Prostate gland (tissue), 2 donors: ENCODE measurements at places on chromosomes 7 and 10. TPM values are rescaled to one million over a fixed set of nuclear protein-coding genes. Genes with fewer than 3 reads are reported as not detected.

Gene GPR26
- not detected for total RNA-seq

Gene OPALIN
- total RNA-seq: not detected

Gene FAM24B
- 5.7 TPM for total RNA-seq

Gene CLEC2L
- total RNA-seq: 3.0 TPM

Gene ARHGEF5
- 22.7 TPM for total RNA-seq

Gene CALHM1
- not detected for total RNA-seq

- no peak for DNase-seq
Measured at GRCh38 chr7:155935005-155935557, 122.8 kb upstream of the SHH start.

DNA sequence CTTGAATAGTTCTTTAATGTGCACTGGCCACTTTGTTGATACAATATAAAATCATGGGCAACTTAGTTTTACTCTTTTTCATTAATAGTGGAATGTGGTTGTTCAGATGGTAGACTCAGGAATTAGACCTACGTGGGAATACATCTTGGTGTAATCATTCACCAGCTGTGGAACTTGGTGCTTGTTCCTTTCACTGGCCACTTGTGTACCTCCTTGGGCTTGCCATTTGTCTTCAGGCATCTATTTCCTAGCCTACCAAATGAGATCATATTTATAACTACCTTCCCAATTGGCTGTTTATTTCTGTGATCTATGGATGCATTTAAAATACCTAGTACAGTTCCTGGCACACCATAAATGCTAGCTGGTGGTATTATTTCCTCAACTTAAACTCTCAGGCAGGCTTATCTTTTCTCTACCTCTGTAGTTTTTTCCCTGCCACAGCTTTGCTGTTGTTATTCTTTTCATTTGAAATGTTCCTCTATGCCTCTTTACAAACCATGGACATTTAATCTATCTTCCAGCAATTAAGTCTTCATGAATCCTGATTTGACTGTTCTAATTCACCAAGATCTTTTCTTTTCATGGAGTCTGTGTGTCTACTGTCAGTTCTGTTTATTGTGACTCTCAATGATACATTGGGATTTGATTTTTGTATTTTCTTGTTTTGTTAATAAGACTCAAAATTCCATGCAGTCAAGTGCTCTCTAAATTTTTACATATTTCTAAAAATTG lies 113.0 kb downstream of the ADAM22 start:
- no peak for DNase-seq

DNA sequence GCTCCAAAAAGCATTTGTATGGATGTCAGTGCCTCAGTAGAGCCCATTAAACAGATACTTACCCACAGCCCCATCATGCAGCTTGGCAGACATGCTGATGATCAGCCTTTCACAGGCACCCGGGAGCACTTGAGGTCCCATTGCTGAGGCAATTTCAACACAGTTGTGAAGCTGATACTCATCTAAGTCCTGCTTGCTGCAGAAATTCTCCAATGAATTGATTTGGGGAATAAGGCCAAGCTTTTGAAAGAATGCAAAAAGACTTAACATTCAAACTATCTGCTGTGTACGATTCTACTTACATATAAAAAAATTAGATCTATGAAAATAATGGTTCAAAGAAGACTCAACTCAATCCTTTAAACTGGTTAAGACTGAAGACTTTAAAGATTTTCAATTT lies 60.5 kb downstream of the LAMB4 start:
- no peak for DNase-seq

DNA sequence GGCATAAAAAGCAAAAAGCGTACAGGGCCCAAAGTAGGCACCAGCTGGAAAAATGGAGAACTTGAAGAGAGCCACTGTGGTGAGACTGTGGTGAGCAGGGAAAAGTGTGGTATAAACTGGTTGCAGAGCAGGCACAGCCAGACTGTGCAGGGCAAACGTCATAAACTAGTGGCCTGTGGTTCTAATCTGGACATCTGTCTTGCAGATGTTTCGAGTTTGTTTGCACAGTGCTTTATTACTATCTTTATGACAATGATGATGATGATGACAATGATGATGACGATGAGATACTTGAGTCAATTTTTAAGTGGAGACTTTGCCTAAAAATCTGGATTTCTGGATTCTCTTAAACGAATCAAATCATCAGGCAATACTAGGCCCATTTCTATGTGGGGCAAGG lies 45.7 kb downstream of the SEMA3C start:
- no peak for DNase-seq

GRCh38 chr7:104625956-104626355 lies 297.6 kb downstream of the LHFPL3 start:
- no peak for DNase-seq

- no peak for DNase-seq
Measured at GRCh38 chr7:103521937-103522336, 75.9 kb upstream of the SLC26A5 start.

DNA sequence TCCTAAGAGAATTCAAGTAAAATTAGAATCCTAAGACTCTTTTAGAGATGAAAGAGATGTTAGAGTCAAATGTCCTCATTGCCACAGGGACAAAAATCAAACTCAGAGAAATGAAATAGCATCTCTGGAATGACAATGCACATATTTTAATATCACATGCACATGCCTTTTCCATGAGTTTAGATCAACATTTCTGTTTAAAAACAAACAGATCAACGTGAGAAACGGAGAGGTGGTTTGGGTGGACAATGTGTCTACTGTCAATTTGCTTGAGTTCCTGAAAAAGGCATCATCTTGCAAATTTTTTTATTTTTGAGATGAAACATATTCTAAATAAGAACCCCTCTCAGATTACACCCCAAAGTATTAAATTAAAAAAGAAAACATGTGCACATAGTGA lies 130.0 kb downstream of the CHRM2 start:
- no peak for DNase-seq

DNA sequence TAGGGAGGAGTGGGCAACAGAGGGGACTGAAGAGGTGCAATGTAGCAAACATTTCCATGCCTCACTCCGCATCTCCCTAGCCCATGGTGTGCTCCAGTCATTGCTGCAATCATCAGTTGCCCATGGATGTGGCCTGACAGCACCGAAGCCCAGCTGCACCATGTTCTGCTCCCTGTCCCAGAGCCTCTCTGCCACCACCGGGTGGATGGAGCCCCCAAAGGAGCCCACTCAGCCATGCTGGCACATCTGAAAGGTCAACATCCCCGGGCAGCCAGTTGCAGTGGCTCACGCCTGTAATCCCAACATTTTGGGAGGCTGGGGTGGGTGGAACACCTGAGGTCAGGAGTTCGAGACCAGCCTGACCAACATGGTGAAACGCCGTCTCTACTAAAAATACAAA lies 336.4 kb upstream of the ZMIZ1 start:
- no peak for DNase-seq

DNA sequence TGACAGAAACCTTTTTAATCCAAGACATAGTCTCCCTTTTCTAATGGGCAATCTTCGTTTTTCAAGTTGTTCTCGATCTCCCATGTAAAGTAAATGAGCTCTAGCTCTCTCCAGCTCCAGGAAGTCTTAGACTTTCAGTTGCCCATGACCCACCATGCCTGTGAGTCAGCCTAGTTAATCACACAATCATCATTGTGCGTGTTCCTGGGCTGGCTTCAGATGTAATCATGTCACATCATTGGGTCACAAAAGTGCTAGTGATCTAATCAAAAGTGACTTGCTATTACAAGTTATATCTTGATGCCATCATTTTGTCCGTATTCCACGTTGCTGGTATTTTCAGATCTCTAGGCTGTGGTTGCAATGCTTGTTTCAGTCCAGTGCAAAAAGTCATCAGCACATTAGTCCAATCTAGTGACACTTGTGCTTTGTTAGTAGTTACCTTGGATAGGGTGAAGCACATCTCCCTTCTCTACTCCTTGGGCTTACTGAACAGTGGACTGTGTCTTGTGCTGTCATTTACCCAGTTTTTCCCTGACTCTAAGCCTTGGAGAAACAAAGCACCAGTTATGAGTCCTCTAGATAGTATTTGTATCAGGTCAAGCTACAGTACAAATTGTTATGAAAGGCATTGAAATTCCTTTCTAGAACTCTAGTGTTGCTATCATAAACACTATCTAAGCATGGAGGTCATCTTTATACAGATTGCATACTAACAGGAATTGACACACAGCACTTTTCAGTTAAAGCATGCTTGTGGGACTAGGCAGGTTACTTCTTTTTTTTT lies 316.6 kb downstream of the GFRA1 start:
- DNase-seq: no peak

GRCh38 chr10:102040305-102041050 lies 15.5 kb downstream of the ARMH3 start:
- no peak for DNase-seq

DNA sequence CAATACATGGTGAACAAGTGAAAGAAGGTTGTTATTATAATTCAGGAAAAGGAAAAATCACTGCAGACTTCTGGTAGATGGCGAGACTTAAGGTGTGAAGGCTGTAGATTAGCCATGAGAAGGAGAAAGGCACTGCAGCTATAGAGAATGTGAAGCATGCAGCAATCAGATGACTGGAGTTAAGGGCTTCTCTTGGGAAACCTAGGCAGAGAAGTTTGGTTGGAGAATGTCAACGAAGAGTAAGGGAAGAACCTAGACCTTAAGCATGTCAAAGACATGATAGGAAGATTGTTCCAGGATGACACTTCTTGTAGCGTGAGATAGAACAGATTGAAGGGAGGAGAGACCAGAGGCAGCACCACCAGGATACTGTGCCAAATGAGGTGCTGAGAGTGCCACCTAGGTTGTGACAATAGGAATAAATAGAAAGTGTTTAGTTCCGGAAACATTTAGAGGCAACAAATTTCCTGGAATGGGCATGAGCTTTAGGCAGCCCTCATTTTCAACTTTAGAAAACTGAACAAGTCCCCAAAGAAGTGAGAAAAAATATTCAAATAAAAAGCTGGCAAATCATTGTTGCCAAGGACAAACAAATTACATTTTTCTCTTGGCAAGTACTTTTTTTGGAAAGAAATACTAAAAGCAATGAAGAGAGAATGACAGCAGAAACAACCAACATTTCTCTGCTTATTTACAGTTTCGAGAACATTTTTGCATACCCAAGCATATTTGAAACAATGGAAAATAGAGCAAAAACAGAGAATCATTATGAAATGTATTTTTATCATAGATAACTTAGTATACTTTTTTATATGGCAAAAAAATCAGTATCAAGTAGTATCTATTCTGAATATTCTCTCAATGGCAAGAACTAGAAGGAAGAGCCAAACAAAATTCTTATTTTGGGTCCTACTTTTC lies 4.9 kb downstream of the LRRC17 start:
- DNase-seq: no peak

DNA sequence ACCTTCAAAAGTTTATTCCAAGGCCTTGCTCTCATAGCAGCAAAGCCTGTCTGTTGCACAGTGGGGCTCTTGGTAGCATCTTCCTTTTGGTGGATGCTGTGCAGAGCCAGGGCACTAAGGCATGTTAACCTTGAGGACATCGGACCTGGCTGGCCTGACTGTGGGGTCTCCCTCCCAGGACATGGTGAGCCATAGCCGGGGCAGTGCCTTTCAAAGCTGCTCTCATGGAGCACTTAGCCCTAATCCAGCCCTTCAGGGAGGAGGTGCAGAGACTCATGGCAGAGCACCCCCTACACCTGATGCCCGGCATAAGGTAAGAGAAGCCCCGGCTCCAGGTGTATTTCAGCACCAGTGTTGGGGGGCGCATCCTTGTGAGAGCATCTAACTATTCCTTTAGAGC lies 941.4 kb upstream of the ZNF722 start:
- DNase-seq: no peak

GRCh38 chr10:97538411-97538810 lies 34.2 kb upstream of the ANKRD2 start:
- no peak for DNase-seq

DNA sequence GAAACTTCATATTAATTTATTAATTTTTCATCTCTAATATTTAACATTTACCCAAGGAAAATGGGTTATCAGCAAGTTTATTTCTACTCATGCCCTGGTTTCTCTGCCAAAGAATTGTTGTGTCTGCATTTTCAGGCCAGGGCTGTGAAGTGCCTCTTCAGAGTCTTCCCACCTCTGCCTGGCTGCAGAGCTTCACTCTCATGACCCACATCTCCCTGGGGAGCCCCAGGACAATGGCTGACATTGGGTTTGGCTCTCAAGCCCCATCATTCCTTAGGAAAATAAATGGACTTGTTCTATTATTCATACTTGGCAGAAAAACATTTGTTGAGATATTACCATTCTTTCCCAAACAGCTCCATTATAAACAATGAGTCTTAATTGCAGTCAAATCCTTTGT lies 30.3 kb downstream of the CACNA2D1 start:
- no peak for DNase-seq

- no peak for DNase-seq
Measured at GRCh38 chr7:265998-266850, 23.7 kb upstream of the FOXL3 start.

GRCh38 chr7:134483296-134483695 lies 24.4 kb upstream of the AKR1B1 start:
- DNase-seq: no peak

- no peak for DNase-seq
Measured at GRCh38 chr10:1361411-1362105, 305.4 kb downstream of the WDR37 start.

DNA sequence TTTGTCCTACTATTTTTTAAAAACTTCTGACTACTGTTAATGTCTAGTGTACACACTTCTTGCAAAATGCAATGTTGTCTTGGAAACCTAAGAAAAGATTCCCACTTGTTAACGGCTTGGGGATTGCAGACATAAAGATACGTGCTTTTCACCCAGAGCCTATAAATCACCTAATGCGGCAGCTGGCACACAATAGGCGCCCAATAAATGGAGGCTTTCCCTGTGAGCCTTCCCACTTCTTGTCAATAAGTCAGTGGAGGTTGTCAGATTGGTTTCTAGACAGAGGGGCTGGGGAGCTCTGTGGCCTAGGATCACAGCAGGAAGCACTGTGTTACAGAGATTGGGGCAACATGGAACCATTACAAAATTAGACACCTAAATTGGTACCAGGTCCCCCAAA lies 74.7 kb downstream of the VSTM4 start:
- DNase-seq: no peak
